Stimulated activated CD8-positive, alpha-beta memory T cell treated with anti-CD3 and anti-CD28 coated beads, Interleukin-4, amount 100 ng/mL, for 1 hour (primary cell): ENCODE measurements at places on chromosomes 2 and 18.

GRCh38 chr2:157459486-157459885 lies 15.6 kb upstream of the CYTIP start:
- DNase-seq = no peak

DNA sequence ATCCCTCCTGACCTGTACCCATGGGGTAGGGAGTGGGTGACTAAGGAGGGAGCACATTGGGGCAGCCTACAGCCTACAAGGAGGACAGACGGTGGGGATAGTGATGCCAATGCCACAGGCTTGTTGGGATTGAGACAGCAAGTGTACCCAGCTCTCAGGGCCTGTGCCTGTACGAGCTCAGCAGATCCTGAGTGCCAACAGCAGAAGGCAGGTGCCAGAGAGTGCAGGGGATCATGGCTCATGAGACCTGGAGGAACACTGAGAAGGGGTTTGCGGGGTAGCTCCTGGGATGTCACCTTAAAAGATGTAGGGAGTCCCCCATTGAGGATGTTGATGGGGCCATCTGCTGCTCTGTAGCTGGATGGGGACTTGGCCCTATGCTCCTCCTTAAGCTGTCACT lies 10.3 kb upstream of the SNED1 start:
- no peak for DNase-seq

- no peak for DNase-seq
Observed at GRCh38 chr2:96326564-96326963, 1.4 kb downstream of the ITPRIPL1 start.

- no peak for DNase-seq
Observed at GRCh38 chr2:161994761-161995520, 79.1 kb downstream of the DPP4 start.

DNA sequence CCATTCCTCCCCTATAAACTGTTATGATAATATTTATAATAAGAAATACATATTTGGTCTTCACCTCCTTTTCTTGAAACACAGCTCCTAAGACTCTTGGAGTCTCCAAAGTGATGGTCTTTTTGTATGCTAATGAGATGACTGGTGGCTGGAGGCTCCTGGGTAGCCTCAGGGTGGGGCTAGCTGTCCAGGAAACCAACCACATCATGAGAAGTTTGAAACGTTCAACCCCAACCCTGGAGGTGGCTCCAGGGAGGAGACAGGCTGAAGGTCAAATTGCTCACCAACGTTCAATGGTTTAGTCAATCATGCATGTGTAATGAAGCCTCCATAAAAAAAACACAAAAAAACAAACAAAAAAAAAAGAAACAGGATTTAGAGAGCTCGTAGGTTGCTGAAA lies 298.7 kb upstream of the MGAT5 start:
- DNase-seq = no peak

DNA sequence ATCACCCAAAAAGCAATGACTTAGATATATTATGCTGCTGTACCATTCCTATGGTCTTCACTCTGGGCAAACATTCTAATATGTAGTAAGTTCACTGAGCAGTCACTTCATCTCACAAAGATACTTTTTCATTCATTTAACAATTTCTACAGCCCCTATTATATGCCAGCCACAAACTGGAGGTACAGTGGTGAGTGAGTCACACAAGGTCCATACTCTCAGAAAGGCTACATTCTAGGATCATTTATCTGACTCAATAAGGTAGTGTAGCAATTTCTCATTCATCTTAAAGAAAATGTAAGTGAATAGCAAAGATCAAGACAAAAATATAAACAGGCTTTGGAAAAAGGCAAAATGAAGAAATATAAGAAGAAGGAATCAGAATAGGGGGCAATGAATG lies 40.5 kb downstream of the NHEJ1 start:
- no peak for DNase-seq

GRCh38 chr18:59835605-59836379 lies 64.0 kb upstream of the PMAIP1 start:
- DNase-seq = no peak

DNA sequence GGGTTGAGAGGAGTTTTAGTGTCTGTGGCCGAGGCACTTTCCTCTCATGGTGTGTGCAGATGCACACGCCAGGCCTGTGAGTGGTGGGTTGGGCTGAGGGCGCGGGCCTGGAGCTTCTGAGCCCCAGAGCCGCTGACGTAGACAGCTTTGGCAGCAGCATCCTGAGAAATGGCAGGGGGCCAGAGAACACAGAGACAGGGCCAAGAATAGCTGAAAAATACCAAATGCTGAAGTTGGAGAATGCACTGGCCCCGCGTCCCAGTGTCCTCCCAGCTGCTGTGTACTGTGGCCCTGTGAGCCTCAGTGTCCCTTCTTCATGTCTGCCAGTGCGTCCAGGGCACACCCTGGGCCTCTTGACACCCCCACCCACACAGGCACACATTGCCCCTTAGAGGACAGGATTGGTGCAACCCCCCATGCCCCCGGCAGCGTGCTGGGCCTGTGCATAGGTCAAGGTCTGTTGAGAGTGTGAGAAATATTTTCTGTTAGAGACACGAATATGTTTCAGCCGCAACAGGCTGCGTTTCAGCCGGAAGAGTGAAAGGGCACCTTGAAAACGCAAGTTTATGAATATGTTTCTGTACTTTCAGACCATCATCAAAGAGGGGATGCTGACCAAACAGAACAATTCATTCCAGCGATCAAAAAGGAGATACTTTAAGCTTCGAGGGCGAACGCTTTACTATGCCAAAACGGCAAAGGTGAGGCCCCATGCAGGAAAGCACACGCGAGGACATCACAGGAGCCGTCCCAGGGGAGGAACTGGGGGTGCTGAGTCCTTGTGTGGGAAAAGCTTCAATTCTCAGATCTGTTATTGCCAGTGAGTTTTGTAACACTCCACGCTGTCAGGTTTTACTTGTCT lies 33.6 kb downstream of the DGKD start:
- DNase-seq = no peak

DNA sequence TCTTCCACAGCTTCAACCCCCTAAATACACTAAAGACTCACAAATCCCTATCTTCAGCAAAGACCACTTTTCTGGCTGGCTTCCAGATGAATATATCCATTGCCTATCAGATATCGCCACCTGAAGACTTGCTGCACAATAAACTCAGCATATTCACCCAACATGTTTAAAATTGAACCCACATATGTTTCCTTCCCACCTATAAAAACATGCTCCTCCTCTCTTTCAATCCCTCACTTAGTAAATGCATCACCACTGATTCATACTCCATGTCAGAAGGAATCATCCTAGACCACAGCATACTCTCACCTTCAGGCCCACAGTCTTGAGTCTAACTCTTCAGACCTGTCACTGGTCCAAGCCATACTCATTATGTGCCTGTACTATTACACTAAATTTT lies 5.3 kb downstream of the SPC25 start:
- no peak for DNase-seq

DNA sequence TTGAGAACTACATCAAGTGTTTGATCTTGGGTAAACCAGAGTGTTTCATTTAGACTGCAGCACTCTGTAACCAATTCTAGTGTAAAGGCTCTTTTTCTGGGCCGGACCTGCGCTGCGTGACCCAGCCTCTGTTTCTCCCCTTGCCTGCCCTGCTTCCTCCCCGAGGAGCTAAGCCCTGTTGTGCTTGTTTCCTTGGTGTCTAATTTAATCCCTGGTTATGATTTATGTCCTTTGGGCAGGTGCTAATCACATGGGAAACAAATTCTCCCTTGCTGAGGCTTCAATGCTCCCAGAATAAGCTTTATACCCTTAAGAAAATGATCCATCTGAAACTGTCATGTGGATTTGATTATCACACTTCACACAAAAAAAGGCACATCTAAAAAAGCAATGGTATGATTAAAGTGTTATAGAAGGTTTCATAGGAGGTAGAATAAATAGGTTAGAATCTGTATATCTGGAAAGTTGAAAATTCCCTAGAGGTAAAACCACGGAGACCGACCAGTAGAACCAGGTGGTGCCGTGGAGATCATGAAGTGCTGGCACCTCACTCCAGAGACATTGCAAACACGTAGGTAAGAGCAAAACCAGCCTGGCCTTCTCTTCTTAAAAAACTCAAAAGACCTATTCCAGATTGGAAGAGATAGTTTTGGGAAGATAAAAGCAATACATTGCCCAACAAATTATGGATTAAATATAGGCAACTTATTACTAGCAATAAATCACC lies 31.0 kb upstream of the SLC9A2 start:
- no peak for DNase-seq

GRCh38 chr2:200239216-200239615 lies 67.3 kb upstream of the SPATS2L start:
- DNase-seq = no peak

- DNase-seq = no peak
Observed at GRCh38 chr18:75639472-75639831, 211.9 kb upstream of the SMIM21 start.

- DNase-seq = no peak
Observed at GRCh38 chr2:233208382-233209116, 42.9 kb upstream of the ATG16L1 start.

GRCh38 chr18:34281290-34281689 lies 56.6 kb upstream of the NOL4 start:
- no peak for DNase-seq

DNA sequence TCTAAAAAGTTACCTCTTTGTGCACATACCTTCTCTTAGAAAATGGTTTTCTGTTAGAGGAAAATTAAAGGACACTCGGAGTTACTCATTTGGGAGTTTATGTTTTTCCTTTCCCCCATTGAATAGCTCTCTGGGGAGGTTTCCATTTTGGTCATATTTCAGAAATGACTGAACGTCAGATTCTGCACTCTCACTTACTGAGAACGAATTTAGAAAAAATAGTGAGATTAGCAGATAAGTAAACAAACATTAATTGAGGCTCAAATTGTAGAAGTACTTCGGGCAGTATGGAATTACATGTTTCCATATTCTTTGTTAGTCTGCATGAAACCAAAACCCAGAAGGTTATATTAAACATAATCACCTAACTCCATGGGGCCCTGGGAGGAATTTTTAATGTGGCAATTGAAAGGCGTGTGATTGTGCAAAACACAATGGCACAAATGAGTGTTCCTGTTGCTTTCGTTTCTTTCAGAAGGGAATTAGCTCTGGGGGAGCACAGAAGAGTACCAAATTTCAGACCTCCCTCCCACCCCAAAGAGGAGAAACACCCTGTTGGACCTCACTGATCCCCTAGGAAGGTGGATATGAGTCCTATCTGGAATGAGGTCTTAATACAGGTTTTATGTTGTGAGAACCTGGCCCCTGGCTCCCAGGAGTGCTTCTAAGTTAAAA lies 212.3 kb downstream of the BCL2 start:
- no peak for DNase-seq

- DNase-seq = no peak
Observed at GRCh38 chr2:237254369-237254861, 159.5 kb downstream of the COL6A3 start.
